ENCODE measurements at places on chromosomes 3 and 15.

DNA sequence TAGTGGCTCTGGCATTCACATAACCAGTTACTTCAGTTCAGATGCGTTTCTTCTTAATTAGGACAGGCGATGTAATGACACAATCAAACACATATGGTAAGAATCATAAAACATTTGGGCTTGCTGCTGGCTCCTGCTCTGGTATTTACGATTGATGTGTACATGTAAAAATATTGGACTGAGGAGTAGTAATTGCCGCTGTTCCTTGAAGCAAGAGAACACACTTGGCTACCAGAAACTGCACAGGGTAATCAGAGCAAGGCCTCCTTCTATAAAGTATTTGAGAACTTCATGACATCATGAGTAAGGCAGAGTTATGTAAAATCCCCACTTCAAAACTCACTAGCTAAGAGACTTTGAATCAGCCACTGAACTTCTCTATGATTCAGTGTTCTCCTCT lies 158.1 kb downstream of the SSR3 start:
- DNase-seq: no peak

- no peak for DNase-seq
Observed at GRCh38 chr3:169026543-169027182, 636.8 kb downstream of the MECOM start.

DNA sequence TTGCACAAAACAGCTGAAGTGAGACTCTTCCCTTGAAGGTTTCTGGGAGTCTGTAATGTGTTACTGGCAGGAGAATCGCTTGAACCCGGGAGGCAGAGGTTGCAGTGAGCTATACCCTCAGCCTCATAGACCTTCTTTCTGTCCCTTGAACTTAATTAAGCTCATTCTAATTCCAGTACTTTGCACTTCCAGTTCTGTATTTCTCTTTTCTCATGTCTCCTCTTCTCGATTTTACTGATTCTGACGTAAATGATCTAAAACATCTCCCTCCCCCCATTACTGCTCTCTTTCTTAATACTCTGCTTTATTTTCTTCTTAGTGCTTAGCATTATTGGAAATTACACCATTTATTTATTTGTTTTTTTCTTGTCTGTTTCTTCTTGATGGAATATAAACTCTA lies 165.4 kb upstream of the P2RY1 start:
- DNase-seq: no peak

GRCh38 chr3:65778968-65779367 lies 259.8 kb downstream of the MAGI1 start:
- DNase-seq: peak; percentile 33

GRCh38 chr15:73308305-73308704 lies 60.5 kb downstream of the HCN4 start:
- DNase-seq: no peak

DNA sequence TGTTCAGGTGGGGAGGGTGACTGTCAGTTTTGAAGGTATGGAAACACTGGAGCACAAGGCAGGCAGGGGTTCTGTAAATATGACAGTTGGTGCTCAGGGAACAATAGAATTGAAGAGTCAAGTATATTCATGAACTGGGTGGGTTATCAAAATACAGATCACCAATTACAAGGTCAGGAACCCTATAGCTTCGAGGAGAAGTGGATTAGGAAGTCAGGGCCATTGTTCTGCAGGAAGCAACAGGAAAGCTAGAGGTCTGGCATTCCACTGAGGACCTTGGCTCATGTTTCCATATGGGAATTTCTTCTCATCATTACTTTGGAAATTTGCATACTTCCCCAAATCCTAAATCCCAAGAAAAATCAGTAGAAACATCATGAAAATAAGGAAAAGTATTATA lies 125.9 kb downstream of the MYRIP start:
- no peak for DNase-seq

DNA sequence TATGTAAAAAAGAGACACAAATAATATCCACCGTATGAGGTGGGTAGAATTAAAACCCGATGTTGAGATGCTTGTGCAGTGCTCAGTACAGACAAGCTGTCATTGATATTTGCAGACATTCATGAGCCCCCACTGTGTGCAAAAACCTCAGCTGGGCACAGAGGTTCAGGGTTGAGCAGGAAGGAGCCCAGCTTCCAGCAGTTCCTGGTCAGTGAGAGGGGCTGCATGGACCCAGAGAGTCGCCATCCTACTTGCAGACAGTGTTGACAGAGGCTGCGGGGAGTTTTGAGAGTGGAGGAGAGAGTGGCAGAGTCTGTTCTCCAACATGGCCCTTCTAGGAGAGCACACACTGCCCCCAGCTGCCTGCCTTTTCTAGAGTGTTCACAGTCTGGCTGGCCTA lies 6.1 kb upstream of the LTF start:
- DNase-seq: no peak

GRCh38 chr3:61610316-61610715 lies 48.9 kb downstream of the PTPRG start:
- no peak for DNase-seq

DNA sequence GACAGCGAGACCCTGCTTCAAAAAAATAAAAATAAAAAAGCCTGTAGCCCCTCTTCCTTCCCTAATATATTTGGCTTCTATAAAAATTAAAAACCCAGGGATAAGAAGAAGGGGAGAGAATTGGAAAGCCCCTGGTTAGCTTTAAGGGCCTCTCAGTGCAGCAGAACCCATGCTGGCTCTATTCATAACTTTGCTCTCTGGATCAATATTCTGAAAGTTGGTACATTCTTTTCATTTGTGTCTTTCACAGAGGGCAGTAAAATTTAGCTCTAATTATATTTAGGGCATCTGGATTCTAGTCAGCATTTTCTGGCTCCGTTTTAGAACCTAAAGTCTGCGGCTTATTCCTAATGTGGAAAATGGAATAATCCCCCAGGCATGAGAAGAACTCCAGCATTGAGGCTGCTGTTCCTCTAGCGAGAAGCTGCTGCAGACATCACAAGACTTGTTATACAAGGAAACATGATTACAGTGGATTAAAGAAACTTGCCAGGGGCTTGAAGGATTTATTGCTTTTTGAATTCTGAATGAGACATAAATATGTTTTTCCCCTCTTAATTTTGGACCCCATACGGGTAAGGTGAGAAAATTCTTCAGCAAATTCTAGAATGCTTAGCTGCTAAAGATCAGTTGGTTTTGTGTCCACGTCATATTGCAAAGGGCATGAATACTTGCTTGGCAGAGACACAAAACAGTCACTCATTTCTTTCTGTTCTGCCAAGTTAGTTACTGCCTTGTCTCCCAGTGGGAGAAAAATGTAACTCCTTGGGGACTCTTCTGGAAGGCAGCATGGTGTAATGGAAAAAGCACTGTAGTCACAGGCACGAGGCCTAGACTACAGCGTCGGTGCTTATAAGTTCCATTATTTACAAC lies 177.7 kb downstream of the VGLL4 start:
- DNase-seq: no peak

- DNase-seq: no peak
Observed at GRCh38 chr15:64850778-64851502, 9.2 kb downstream of the PLEKHO2 start.

GRCh38 chr15:60441331-60441730 lies 37.6 kb downstream of the ICE2 start:
- DNase-seq: no peak

DNA sequence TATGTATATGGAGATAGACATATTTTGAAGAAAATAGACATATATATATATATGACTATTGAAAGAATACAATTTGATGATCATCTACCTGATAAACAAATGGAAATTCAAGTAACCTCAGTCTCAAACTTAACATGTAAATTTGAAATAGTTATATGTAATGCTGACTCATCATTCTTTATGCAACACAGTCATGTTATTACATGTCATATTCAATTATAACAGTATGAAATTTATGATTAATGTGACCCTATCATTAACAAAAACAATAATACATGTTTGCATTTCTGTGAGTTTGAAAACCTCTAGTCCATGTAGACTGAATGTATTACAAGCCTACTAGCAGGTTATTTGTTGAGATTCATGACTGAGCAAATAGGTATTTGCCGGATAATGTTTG lies 204.1 kb downstream of the CADM2 start:
- no peak for DNase-seq

GRCh38 chr3:181660337-181660736 lies 51.4 kb upstream of the SOX2 start:
- no peak for DNase-seq

DNA sequence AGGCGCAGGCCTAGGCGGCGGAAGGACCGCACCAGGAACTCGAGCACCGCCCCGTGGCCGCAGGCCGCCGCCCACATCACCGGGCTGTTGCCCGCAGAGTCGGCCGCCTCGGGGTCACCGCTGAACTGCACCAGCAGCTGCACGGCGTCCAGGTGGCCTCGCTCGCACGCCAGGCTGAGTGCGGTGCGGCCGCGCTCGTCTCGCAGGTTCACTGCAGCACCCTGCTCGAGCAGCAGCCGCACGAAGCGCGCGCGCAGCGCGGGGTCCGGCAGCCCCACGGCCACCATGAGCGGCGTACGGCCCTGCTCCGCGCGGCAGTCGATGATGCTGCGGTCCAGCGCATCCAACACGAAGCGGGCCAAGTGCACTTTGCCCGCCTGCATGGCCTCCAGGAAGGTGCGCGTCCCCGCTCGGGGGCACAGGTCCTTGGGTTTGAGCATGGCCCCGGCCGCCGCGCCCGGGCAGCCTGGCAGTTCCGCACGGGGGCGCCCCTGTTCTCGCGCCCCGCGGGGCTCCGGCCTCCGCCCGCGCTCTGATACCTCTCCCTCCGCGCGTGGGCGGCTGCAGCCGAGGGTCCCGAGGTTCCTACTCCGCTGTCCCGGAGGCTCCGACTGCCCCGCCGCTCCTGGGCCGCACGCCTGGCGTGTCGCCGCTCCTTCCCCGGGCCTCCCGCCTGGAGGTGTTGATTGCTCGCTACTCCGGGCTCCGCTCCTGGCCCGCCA lies 556 bp downstream of the ANKRD63 start:
- peak; percentile 87 for DNase-seq

DNA sequence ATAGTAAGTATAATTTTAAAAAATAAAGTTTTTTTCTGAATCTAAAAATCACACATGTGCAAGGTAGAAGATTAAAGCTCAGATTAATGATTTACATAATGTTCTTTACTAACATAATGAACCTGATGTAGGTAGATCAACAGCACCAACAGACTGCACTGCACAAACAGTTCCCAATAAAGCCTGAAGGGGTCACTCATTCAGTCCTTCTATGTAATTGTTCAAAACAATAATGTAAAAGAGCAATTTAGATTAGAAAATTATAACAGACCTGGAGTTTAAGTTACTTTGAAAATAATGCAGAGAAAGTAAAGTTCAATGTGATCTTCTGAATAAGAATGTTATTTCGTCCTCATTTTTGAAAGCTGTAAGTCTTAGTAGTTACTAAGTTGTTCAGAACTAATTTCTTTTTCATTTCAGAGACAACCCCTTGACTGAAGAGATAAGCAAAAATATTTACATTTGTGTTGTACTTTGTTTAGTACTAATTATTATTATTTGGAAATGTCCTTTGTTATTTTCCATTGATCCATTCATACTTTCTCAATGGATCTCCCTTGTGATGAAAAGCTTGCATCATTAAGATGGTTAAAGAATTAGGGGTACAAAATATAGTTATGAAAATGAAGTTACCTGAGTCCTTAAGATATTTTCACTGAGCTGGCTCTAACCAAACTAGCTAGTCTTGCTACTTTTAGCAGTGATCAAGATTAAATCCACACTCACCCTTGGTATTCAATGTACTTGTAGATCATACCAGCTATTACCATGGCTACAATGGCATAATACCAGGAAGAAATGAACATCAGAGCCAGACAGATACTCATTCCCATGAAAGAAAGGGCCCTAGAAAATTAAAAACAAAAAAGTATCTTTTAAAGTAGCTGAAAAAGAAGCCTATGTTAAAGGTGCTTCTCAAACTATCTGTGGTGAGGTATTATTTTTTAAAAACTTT lies 16.8 kb downstream of the EMC4 start:
- no peak for DNase-seq

DNA sequence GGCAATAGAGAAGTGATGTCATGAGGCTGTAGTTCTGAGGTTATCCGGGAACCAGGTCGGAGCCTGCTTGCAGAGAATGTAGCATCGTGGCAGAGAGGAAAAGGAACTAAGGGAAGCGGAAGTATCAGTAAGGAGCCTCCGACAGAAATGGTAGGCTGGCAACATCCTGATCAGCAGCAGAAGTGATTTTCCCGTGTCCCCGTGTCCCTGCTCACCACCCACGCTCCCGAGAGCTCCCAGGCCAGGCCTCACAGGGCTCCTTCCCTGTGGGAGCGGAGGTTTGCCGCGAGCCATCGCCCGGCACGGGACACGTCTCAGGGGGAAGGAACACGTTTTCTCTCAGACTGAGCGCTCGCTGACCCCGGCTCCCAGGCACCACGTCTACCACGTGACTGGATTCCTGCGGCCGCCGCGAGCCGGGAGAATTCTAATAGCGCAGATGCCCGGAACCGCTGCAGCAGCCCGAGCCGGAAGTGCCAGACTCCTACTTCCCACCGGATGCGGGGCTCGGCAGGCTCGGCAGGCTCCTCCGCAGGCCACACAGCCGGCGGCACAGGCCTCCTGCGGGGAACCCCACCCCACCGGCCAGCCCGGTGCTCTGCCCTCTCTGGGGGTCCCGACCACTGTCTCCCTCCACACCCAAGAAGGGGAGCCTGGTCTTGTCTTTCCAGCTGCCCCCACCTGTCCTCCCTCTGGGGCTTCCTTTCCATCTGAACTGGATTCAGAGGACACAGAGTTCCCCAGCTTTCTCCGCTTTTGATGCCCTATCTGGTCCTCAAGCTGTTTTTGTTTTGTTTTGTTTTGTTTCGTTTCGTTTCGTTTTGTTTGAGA lies 99.3 kb downstream of the BDH1 start:
- DNase-seq: peak; percentile 85

- DNase-seq: no peak
Observed at GRCh38 chr3:146128179-146128578, 32.8 kb downstream of the PLOD2 start.

DNA sequence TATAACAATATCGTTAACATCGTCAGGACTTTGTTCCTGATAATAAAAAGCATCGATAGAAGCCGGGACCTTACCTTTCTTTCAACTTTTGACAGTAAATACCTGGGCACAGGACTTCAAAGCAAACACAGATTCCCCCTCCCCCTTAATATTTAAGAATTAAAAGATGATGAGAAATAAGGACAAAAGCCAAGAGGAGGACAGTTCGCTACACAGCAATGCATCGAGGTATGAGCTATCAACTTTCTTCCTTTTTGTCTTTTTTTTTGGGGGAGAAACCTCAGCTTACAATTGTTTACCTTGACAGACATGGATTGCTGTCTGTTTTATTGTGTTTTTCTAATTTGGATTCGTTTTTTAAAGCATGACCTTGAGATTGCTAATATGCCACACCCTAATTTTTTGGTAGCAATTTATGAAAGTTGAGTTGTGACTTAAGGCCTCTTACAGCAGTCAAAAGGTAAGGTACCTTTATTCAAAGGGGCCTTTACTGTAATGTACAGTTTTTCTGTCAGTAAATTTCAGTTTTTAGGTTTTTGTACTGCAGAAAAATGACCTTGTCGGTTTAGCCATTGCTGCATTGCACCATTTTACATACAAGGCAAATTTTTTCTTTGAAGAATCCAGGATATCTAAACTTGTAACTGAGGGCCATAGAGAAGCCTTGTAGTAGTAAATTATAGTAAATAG lies 1.1 kb downstream of the CHD2 start:
- peak; percentile 47 for DNase-seq

DNA sequence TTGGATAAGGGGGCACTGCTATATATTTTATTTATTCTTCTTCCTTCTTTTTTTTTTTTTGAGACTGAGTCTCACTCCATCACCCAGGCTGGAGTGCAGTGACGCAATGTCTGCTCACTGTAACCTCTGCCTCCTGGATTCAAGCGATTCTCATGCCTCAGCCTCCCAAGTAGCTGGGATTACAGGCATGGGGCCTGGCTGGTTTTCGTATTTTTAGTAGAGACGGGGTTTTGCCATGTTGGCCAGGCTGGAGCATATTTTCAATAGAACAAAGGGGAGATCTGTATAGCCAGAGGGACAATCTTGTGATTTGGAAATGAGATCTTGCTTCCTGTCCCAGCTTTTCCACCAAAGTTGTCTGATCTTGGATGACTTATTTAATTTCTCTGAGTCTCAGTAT lies 133.1 kb upstream of the ABHD17C start:
- DNase-seq: no peak

Measured in right kidney (tissue), 9 donors.